ENCODE measurements at places on chromosomes 1 and 21.

DNA sequence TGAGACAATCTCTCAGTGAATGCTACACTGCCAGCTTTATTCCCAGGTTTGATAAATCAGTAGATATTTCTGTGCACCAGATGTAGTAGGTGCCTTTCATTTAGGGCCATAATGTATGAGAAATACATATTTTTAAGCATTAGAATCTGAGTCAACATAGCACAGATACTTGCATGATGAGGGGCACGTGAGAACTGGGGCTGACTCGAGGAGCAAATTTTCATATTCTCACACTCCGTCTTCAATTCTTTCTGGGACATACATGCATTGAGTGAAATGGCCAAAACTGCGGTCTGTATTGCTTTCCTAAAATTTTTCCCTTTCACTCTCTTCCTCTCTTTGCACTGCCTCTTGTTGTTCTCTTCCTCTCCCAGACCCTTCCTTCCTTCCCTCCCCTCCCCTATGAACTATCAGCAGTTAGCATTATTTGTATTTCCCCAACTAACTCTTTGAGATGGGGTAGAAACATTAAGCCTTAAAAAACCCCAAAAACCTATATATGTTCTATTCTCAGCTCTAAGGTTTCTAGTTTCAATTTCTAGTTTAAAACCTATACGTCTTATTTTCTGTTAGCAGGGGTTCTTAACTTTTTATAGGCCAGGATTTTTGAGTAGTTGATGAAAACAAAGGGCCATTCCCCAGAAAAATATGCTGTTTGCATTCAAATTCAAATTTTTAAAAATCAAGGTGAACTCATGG, 289.1 kb downstream of the PTBP2 start:
- no peak for DNase-seq

DNA sequence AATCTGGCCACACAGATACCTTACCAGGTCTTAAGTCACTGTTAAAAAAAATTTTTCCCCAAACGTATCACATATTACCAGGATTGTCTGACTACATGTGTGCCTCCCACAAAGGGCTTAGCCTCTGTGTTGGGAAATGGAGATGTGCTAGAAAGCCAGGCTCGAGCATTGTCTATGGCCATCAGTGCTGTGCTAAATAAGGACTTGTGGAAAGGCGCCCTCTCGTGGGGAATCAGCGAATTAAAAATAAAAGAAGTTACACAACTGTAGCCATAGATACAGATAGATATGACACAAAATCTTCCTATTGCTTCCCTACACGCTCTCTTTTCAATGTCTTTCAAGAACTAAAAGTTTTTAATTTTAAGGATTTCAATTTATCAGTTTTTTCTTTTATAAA, 47.5 kb upstream of the CRNN start:
- peak; percentile 54 for DNase-seq

DNA sequence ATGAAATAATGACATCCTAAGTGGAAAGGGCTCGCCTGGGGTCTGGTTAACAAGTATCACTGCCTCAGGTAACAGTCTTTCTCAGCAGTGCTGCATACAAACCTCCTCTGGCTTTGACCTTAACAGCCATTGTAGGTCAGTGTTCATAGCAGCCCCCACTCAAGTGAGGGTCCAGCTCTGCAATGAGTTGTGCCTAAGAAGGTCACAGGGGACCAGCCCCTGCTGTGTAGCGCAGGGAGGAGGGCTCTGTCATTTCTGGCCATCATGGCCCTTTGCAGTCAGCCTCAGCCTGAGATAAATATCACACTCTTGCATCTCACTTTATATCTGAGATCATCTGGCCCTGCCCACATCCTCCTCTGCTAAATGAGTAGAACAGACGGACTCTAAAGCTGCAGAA, 18.1 kb upstream of the MYSM1 start:
- no peak for DNase-seq

GRCh38 chr1:199859491-199859933, 168.0 kb upstream of the NR5A2 start:
- peak; percentile 53 for DNase-seq

- no peak for DNase-seq
These were observed at the start of gene LCE2A for GRCh38 chr1:152697701-152698600. LCE2A (plus strand) TSS chr1:152698345; CDS start chr1:152698902, 557 bp downstream.

GRCh38 chr1:54298284-54299033, 98.5 kb downstream of the MRPL37 start:
- no peak for DNase-seq

GRCh38 chr1:90952906-90953305, 68.9 kb downstream of the ZNF644 start:
- no peak for DNase-seq

DNA sequence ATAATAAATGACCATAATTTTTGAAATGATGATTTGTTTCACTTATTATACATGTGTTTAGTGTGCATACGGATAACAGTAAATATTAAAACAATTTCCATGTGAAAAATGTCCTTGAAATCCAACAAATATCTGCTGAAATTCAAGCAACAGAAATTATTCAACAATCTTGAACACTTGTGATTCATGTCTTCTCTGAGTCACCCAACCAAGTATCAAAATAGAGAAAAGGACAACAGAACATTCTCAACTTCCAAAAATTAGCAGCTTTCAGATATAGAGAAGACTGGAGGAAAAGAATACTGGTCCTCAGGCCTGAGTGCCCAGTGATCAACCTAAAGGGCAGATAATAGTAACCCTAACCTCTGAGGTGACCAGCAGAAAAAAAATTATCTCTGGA, 90.8 kb downstream of the VAV3 start:
- peak; percentile 10 for DNase-seq

DNA sequence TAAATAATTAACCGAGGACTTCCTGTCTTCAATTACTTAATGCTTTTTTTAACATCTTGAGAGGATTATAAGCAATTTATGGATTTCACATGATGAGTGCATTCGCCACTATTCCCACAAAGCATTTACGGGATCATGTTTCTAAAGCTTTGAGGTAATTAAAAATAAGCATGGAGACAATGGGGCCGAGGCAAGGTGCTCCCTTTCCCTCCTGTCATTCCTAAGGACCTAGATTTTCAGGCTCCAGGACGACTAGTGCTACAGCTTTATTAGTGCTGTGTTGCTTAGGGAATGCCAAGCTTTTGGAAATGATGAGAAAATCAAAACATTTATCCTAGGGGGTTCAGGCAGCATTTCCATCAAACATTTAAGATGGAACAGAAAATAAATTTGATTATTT, 209.2 kb downstream of the KCTD3 start:
- DNase-seq = no peak

- no peak for DNase-seq
These were observed 139.2 kb downstream of the GALNT2 start for GRCh38 chr1:230206207-230206606.

DNA sequence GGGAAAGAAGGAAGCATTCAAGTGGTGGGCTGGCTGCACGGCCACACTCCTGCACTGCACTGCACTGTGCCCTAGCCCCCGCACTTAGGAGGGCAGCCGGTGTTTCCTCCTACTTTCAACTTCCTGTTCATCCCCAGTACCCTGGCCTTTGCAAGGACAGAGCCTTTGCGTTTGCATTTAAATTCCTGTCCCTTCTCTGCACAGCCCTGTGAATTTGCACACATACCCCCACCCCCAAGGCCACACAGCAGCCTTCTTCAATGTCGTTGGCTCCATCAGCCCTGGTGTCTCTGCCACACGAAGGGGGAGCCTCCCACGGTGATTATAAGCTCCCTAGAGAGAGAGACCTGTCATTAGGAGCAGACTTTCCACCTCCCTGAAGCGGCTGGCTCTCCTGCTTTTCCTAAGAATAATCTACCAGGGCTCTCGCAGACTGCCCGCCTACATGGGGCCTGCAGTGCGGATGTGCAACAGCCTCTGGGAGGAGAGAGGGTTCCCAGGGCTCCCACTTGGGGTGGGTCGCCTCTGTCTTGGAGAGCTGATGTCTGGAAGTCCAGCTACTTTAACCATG, 13.2 kb upstream of the SLC45A3 start:
- no peak for DNase-seq

DNA sequence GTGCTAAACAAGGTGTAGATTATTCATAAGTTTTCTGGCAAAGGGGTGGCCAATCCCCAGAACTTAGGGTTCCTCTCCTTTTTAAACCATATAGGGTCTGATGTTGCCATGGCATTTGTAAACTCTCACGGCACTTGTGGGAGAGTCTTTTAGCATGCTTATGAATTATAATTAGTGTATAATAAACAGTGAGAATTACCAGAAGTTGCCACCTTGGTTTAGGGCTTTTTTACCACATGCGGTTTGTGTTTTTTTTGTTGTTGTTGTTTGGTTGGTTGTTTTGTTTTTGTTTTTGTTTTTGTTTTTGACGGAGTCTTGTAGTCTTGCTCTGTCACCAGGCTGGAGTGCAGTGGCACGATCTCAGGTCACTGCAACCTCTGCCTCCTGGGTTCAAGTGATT, 8.9 kb upstream of the LAX1 start:
- no peak for DNase-seq

DNA sequence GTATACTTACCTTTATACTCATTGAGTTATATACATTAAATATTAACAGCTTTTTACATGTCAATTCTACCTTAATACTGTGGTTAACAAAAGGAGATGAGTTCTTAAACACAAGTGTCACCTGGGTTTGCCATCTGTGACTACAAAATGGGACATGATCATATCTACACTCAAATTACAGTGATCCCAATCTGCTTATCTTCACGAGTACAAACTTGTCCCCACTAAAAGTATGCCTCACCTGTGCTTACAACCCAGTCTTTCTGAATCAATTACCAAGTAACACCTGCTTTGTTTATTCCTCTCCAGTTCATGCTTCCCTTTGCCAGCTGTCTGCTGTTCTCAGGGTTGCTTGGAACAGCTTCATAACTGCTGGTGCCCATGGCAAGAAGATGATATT, 8.8 kb downstream of the CD1E start:
- no peak for DNase-seq

Data from fibroblast of villous mesenchyme (primary cell).